Renal cortical epithelial cell (primary cell): ENCODE measurements at places on chromosomes 3 and 15.

- DNase-seq = no peak
Measured at GRCh38 chr3:103906304-103906703, 1460.4 kb upstream of the ALCAM start.

DNA sequence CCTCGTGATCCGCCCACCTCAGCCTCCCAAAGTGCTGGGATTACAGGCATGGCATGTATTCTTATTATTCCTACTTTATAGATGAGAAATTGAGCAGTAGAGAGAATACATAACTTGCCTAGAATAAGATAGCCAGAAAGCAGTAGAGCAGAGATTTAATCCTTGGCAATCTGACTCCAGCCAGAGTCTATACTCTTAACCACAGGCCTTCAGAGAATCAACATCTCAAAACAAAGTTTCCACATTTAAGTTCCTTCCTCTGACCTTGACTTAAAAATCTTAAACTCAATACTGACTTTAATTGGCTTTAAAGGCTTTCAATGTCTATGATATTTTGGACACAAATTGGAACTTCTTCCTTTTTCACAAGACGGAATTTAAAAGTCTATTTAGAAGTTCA is 37.1 kb downstream of the ZNF106 start:
- DNase-seq = no peak

DNA sequence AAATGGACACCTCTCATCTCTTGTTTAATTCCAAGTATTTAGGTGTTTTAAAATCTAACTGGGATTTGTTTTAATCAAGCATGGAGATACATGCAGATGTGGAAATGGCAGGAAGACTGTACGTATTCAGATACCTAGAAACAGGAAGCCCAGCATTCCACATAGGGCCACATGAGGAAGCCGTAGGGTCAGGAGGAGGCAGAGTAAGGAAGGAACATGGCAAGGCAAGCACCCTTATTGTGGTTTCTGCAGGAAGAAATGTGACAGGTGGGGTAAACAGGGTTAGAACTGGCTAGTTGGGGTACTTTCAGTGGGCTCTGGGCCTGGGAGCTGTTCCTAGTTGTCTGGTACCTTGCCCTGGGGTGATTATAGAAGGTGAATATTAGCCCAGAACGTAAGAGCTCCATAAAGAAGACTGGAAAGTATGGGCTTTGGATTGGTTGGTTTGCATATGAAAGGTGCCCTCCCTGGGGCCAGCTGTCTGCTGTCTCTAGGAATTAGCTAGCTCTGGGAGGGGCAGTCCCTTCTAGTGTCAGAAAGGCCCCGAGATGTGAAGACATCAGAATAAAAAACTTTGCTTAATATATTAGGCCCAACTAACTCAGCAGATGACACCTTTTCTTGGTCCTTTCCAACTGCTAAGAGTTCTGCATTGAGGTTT is 107.7 kb upstream of the CADPS start:
- no peak for DNase-seq

GRCh38 chr3:58607816-58608215 is 30.6 kb upstream of the FAM107A start:
- peak; percentile 96 for DNase-seq

- no peak for DNase-seq
Measured at GRCh38 chr3:15332405-15333098, at the start of gene SH3BP5. SH3BP5 (minus strand) TSS chr3:15332586; CDS start chr3:15332408, 178 bp downstream.

- no peak for DNase-seq
Measured at GRCh38 chr3:39221141-39221530, 28.7 kb upstream of the XIRP1 start.

DNA sequence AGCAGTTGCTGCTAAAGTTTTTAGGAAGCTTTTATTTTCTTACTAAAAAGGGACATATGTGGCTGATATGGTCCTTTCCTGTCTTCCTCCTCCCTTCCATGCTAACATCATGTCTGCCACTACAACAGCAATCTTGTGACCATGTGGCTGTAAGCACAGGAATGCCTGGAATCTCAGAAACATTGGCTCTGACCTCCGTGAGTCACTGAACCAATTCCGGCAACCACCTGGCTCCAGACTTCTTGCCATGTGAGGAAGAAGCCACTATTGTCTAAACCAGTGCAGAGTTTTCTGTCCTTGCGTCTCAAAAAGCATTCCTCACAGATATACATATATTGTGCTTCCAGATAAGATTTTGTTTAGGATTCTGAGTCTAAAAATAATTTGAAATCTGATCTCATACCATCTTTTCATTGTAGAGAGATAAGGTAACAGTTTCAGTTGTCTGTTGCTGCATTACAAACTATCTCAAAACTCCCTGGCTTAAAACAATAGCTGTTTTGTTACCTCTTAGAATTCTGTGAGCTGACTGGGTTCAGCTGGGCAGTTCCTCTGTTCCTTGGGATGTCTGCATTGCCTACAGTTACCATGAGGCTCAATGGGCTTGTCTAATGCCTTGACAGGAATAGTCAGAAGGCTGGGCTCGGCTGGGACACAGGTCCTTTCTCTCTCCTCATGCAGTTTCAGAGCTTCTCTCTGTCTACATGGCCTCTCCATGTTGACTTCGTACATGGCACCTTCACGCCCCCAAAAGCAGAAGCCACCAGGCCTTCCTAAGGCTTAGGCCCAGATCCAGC is 77.3 kb upstream of the MAGI1 start:
- DNase-seq = peak; percentile 98

- no peak for DNase-seq
Measured at GRCh38 chr15:77025941-77026411, 31.1 kb downstream of the PSTPIP1 start.

DNA sequence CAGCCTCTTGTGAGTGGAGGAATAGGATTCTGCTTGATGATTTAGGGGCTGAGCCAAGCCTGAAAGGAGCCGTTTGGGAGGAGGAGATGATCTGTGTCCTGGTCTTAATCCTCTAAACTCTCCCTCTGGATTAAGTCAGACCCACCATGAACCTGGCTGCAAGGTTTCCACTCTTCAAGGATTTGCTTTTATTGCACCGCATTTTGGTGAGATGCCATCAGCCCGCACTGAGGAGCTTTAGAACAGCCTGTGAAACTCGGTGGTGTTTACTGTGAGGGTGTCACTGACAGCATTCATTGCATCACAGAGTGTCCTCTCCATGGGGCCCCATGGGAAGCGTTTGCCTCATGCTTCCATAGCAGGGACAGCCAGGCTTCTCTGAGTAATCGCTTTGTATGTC is 59.2 kb downstream of the EPHB1 start:
- no peak for DNase-seq

DNA sequence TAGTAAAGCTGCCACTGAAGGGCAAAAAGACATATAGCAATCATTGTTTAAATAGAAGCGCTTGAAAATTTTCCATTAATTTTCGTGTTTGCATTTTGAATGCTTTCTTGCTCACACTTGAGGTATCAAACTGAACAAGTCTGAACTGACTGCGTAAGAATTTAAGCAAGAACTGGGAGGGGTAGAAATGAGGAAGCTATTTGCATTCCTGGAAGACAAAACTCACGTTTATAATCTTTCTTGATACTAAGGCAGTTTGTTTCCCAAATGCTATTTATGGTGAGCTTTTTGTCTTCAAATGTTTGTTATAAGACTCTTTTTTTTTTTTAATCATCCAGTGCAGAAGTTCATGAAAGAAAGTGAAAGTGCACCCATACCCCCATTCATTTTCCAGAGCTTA is 499.8 kb upstream of the TPRG1 start:
- no peak for DNase-seq
